ENCODE measurements at places on chromosomes 1 and 21. TPM values are rescaled to one million over a fixed set of nuclear protein-coding genes. Genes with fewer than 3 reads are reported as not detected.

WNT3A gene
- total RNA-seq = not detected

ADSS2 gene
- total RNA-seq = 61.5 TPM

OR2L3 gene
- not detected for total RNA-seq

GNG4 gene
- total RNA-seq = 2.2 TPM

LCE2C gene
- total RNA-seq = not detected

LDLRAP1 gene
- 16.3 TPM for total RNA-seq

All from Daoy (cell line).